ENCODE measurements at places on chromosomes 5 and 9. TPM values are rescaled to one million over a fixed set of nuclear protein-coding genes. Genes with fewer than 3 reads are reported as not detected.

Gene TLN1
- 58.0 TPM for total RNA-seq

DNA sequence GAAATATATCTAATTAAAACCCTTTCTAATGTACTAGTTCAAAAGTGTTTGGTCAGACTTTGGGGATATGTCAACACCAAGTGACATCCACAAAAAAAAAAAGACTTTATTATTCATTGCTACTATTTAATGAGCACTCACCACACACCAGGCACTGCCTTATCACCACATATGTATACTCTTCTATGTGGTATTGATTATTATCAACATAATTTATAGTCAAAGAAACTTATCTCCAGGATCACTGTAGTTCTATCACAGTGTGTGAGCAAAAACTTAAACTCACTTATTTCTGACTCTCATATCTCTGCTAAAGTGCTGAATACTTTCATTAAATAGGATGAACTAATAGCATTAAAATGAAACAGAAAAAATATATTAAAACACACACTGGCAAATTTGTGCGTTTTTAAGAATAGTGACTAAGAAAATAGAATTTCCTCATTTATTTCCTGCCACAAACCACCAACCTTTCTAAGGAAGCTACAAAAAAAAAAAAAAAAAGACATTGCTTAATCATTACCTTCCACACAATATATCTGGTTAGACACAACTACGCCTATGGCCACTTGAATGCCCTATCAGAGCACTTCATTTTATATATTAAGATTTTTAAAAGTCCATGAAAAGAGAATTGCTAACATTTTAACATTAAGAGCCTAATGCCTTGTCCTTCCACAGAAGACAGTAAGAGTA is 12.8 kb downstream of the SLCO4C1 start:
- no peak for DNase-seq

- DNase-seq: no peak
These were observed 113.3 kb downstream of the MARCHF11 start for GRCh38 chr5:16066320-16066719.

Gene IL13
- not detected for total RNA-seq

- DNase-seq: peak; percentile 91
These were observed 58.5 kb upstream of the GOLPH3 start for GRCh38 chr5:32232441-32233219.

DNA sequence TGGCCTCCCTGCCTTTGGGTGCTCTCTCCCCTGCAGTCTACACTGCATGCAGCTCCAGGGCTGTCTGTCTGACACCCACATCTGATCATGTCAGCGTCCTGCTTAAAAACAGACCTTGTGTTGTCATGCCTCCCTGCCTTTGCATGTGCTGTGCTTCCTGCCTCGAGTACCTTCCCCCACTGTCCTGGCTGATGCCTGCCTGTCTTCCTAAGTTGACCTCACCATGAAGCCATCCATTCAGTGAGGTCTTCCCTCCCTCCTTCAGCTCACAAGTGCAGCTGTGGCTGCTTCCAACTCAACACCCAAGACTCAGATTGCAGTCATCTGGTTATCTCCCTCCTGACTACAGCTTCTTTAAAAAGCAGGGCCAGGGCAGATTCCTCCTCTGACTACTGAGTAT is 5.5 kb downstream of the ANGPTL2 start:
- DNase-seq: no peak

DNA sequence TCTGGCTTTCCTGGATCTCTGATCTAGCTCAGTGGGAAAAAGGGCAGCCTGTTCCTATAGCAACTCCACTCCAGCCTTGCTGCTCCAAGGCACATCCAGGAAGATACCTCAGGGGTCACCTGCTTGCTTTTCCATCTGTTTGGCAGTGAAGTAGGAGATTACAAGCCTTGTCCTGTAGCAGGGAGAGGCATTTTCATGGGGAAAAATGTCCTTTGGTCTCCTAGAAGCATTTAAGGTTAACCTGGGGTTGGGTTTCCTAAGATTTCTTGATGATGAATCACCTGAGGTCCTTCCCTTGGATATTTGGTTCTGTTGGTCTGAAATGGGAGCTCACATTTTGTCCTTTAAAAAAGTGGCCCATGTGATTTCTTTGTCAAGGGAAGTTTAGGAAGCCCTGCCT is 1.5 kb upstream of the TMEM174 start:
- DNase-seq: no peak

GRCh38 chr5:73387601-73388305 is 60.8 kb downstream of the FOXD1 start:
- no peak for DNase-seq

DNA sequence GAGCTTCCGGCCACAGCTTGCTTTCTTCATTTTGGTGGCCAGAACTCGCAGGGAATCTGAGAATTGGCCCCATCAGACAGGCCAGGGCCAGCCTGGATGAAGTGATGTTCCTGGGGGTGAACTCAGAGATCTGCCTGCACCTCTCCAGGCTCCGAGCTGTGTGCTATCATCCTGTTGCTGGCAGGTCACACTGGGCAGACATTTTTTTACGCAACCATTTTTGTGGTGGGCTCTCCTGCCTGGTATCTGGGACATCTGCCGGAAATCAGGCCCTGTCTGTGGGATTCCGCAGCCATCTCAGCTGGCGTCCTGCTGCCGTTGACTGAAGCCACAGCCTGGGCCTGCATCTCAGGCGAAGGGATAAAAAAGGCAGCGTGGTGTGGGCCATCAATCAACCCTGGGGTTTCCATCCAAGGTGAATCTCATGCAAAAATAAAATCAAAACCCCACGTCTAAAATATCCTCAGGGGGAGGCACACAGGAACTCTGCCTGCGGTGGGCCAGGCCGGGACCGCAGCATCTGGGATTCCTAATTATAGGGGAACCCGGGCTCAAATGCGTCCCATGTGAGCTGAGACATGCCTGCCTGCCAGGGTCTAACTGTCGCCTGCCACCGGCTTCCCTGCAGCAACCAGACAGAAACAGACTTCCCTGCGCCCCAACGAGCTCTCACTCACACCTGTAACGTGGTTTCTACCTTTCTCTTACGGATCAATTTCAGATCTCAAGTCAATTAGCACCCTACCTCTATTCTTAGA is 174.3 kb downstream of the SYK start:
- DNase-seq: no peak

Gene CDH9
- total RNA-seq: not detected

Gene UBE2B
- 50.2 TPM for total RNA-seq

GRCh38 chr9:132048201-132048600 is 31.5 kb downstream of the MED27 start:
- DNase-seq: no peak

Gene HMMR
- 47.6 TPM for total RNA-seq

GRCh38 chr5:74903165-74903787 is 37.1 kb upstream of the FAM169A start:
- DNase-seq: peak; percentile 65

Gene CDKN2B-AS1
- total RNA-seq: not detected

GRCh38 chr5:958701-959571 is 49.7 kb upstream of the NKD2 start:
- DNase-seq: no peak

DNA sequence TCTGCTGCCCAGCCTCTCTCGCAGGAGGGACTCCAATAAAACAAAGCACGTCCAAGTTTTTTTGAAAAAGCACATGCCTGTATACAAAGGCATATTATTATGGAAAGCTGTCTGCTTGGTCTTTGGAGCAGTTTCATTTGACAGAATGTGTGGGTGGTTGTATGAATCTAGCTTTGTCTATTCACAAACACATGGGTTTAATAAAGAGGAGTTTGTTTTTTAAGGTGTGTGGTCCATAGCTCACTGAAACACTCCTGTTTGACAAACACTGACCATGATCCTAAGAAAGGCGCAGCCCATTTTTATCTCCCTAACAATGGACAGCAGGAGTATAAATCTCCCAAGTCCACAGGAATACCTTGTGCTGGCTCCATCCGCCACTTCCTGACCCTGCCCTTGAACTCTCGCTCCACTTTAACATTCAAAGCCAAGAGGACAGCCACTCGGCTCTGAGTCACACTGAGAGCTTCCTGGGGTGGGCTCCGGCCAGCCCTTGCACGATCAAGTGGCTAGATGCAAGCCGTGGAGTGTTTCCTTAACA is 371.9 kb downstream of the EBF1 start:
- peak; percentile 92 for DNase-seq
